H7 (cell line): ENCODE measurements at places on chromosomes 5 and 9. TPM values are rescaled to one million over a fixed set of nuclear protein-coding genes. Genes with fewer than 3 reads are reported as not detected.
A peak's percentile ranks its signal among the peaks of the same experiment; 100 is the strongest.

OR1J2 gene
- total RNA-seq, result not detected in 2 replicates

ALG2 gene
- 32.6 and 35.2 TPM in 2 replicates for total RNA-seq

GPR107 gene
- 13.0 and 18.0 TPM in 2 replicates for total RNA-seq

NIPAL4 gene
- not detected in 2 replicates for total RNA-seq

DNA sequence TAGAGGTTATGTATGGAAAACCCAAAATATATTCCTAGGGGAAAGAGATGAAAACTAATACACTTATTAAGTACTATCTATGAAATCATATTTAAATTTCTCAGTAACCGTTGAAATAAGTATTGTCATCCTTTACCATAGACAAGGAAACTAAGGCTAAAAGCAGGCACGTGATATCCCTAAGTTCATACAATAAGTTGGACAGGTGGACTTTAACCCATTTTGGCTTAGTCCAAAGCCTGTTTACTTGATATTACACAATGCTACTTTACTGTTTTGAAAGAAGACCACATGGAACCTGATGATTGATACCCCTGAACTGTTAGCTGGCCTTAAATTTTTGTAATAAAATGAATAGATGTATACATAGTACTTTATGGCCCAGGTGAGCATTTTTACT is 3.5 kb downstream of the NFX1 start:
- DNase-seq, result no peak

DNA sequence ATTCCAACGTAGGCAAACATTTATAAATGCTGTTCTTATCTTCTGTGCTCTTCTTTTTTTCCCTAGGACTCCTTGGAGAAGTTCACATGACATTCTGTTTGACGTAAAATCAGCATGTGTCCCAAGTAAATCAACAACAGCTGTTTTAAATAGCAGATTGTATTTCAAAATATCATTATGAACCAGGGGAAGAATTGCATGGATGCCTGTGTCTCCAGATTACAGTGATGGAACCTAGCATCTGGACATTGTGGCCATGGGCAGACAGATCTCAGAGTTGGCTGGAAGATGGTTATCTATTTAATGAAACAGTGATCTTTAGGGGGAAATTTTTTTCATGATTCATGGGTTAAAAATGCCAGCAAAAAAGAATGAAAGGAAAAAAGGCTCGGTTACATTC is 222.0 kb downstream of the MAN2A1 start:
- DNase-seq, result no peak

- DNase-seq, result no peak
These were observed 46.9 kb upstream of the HSD17B4 start for GRCh38 chr5:119405419-119405818.

DNA sequence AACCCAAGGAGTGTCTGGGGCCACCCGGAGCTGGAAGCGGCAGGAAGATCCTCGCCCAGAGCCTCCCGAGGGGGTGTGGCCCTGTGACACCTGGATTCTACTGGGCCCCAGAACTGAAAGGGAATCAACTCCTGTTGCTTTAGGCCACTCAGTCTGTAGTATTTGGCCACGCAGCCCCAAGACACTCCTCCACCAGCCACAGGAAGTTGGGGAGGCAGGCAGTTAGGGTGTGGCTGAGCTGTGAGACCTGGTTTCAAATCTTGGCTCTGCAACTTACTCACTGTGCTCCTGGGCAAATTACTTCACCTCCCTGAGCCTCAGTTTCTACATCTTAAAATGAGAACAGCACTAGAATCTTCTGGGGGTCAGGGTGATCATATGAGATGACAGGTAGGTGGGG is 119.8 kb upstream of the PPP1R26 start:
- DNase-seq, result no peak

GRCh38 chr5:61779743-61780142 is 447.7 kb downstream of the ZSWIM6 start:
- DNase-seq, result no peak

DNA sequence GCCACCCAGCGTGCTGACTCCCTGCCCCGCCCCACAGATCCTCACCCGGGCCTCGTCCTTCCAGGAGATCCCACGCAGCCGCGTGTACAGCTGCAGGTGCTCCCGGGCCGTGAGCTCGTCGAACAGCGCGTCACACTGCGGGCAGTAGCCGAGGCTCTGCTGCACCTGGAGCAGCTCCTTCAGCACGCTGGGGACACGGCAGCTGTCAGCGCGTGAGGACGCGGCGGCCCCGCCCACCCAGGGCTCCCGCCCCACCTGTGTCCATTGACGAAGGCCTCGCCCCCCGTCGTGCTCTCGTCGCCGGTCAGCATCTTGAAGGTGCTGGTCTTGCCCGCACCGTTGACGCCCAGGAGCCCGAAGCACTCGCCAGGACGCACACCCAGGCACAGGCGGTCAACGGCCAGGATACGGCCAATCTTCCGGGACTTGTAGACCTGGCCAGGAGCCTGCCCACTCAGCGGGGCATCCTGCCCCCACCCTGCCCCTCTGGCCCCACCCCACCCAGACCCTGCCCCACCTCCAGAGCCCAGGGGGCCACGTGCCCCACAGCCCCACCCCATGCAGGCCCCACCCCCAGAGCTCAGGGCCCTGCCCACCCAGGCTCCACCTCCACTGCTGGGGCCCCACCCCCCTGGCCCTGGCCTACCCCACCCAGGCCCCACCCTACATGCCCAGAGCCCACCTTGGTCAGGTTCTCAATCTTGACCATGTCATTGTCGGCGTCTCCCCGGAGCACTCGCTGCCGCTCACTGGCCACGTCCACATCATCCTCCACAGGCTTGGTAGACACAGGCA is 13.8 kb upstream of the CLIC3 start:
- no peak for DNase-seq

- DNase-seq, result no peak
These were observed 202.6 kb downstream of the ADAMTSL1 start for GRCh38 chr9:18676525-18676924.

DNA sequence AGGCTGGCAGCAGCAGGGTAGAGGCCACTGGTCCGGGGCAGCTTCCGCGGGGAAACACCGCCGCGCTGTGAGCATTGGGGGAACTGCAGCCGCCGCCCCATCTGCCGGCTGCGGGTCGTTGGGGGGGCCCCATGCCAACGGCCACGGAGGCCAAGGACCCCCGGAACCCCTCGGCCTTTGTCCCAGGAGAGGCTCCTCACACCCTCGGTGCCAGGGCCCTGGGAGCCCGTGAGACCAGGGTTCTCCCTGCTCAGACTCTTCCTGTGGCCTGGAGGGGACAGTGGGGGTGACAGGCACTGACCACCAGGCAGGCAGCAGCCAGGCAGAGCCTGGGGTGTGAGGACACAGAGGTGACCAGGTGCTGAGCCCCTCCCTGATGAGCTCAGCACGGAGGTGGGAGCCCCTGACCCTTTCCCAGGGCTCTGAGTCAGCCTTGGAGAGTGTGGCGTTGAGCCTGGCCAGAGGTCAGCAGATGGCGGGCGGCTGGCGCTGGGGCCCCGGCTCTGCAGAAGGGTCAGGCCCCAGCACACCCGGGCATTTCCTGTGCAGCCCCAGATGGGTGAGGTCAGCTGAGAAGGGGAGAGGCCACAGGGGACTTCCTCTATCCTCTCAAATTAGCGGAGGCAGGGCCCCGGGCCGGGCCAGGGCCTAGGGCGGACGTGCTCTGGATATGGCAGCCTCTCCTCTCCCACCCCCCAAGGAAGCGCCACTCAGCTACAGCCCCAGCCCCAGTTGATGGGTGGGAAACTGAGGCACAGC is 17.9 kb upstream of the EGFL7 start:
- peak; percentile 99 for DNase-seq

GRCh38 chr5:54438620-54439389 is 16.7 kb upstream of the HSPB3 start:
- no peak for DNase-seq

- no peak for DNase-seq
These were observed 212.5 kb downstream of the GADD45G start for GRCh38 chr9:89817151-89817950.

GRCh38 chr9:125839317-125839716 is 92.1 kb downstream of the PBX3 start:
- no peak for DNase-seq

GRCh38 chr9:118532592-118532991 is 828.4 kb downstream of the TLR4 start:
- no peak for DNase-seq

DNA sequence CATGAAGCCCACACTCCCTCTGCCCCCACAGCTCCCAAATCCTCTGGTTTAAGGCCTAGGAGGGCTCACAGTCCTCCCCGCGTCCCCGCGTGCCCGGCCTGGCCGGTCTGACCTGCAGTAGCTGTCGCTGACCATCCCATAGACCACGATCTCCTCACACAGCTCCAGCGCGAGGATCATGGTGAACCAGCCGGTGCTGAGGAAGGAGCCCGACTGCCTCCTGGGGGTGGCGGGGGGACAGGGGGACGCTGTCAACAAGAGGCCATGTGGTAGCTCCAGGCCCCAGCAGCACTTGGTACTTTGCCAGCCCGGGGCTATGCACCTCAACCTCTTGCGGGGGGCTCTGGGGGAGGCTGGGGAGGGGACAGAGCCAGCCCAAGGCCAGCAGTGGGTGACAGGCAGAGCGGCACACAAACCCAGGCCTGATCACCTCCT is 7.0 kb downstream of the ST6GALNAC4 start:
- DNase-seq, result no peak

DNA sequence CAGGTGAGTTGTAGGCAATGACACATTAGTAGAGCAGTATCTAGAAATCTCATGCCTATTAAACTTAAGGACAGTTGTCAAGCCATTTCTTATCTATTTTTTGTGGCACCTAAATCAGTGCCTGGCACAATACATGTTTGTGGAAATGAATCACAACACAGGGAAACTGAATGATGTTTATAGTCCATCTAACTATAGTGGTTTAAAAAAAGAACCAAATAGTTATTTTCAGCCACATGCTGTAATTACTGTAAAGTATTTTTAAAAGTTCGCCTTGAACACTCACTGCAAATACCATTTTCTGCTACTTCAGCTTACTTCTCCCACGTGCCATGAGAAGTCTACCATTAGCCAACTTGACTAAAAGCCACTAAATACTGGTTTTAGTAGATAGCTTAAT is 21.9 kb downstream of the FNBP1 start:
- DNase-seq, result no peak

- no peak for DNase-seq
These were observed 14.4 kb upstream of the SYNPO start for GRCh38 chr5:150625831-150626746.

DNA sequence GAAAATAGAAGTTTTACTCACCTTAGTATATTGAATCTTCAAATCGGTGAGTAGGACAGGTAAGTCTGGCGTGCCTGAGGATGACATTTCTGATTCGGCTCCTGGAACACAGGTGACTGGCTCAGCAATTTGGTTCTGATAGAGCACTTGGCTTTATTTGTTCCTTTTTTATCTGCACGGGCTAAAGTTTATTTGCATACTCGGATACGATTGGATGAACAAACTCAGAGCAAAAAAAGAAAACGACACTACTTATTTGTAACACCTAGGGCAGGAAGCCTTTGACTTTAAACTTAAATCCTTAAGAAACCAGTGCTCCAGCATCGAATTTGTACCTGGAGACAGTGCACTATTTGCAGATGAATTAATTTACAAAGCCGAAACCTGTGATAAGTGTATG is at the start of gene ALDH1A1:
ALDH1A1 (minus strand) TSS at position 140 of the 400 bp plus-strand sequence; CDS start at position 87, 53 bp downstream.
- DNase-seq, result peak; percentile 4
